ENCODE measurements at places on chromosomes 3 and 15. TPM values are rescaled to one million over a fixed set of nuclear protein-coding genes. Genes with fewer than 3 reads are reported as not detected.

Gene ABHD2
- 23.0 TPM for polyA plus RNA-seq

Gene SLC9C1
- not detected for polyA plus RNA-seq

Gene CCRL2
- polyA plus RNA-seq: 1.7 TPM

Gene ESYT3
- polyA plus RNA-seq: not detected

Gene FAM81A
- polyA plus RNA-seq: 23.3 TPM

Gene MOBP
- polyA plus RNA-seq: not detected

Gene GOLGA8Q
- not detected for polyA plus RNA-seq

Gene ZNF660
- 1.7 TPM for polyA plus RNA-seq

Gene GPR149
- not detected for polyA plus RNA-seq

Gene SERINC4
- not detected for polyA plus RNA-seq

Gene CADPS
- polyA plus RNA-seq: not detected

Gene EAF2
- polyA plus RNA-seq: 143 TPM

Gene AGBL1
- polyA plus RNA-seq: not detected

Gene CHRNA7
- 0.15 TPM for polyA plus RNA-seq

Gene ADPRH
- 18.8 TPM for polyA plus RNA-seq

Gene KLHDC8B
- polyA plus RNA-seq: 0.80 TPM

Gene VEPH1
- polyA plus RNA-seq: not detected

Gene NLGN1
- not detected for polyA plus RNA-seq

Gene AADAC
- polyA plus RNA-seq: not detected

Gene HIGD2B
- polyA plus RNA-seq: not detected

Gene RAMAC
- polyA plus RNA-seq: 50.0 TPM

Gene TMC3
- polyA plus RNA-seq: 0.04 TPM

Gene LMAN1L
- not detected for polyA plus RNA-seq

Gene CCDC54
- polyA plus RNA-seq: not detected

Gene PAQR9
- polyA plus RNA-seq: not detected

Gene CLSTN2
- not detected for polyA plus RNA-seq

Gene HESX1
- 2.6 TPM for polyA plus RNA-seq
